ENCODE measurements at places on chromosomes 16 and 17.
A peak's percentile ranks its signal among the peaks of the same experiment; 100 is the strongest.

DNA sequence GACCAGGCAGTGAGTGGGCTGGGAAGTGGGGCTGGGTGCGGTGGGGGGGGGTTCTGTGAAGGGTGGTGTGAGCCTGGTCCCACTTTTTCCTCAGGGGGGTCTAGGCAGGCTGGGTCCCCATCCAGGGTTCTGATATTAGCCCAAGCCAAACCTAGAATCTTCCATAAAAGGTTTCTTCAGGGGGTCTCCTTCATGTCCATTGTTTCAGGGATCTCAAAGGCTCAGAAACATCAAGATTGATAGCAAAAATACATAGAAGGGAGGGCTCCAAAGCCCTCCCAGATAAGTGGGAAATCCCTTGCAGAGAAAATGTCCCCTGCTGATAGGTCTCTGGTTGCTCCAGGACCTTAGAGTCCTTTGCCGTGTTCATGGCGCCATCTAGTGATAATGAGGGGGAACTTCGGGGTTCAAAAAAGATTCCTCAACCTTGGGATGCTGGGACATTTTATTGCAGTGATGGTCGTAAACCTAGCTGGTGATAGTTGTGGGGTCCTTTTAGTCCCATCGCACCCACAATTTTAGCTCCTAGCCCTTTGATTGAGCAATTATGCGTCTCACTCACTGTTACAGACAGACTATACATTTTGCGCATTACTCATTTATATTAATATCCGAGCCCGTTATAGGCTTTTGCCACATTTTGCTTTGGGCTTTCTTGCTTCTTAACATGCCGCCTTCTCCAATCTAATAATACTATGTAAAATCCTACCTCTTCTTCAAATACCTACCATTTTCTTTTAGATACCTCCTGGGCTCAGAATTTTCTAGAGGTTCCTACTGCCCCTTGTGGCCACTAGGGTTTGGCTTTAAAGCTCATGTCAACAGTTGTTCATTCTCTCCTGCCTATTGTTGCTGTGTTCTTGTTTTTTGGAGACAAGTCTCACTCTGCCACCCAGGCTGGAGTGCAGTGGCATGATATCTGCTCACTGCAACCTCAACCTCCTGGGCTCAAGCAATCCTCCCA lies 35.1 kb downstream of the IGF2BP1 start:
- DNase-seq = no peak

DNA sequence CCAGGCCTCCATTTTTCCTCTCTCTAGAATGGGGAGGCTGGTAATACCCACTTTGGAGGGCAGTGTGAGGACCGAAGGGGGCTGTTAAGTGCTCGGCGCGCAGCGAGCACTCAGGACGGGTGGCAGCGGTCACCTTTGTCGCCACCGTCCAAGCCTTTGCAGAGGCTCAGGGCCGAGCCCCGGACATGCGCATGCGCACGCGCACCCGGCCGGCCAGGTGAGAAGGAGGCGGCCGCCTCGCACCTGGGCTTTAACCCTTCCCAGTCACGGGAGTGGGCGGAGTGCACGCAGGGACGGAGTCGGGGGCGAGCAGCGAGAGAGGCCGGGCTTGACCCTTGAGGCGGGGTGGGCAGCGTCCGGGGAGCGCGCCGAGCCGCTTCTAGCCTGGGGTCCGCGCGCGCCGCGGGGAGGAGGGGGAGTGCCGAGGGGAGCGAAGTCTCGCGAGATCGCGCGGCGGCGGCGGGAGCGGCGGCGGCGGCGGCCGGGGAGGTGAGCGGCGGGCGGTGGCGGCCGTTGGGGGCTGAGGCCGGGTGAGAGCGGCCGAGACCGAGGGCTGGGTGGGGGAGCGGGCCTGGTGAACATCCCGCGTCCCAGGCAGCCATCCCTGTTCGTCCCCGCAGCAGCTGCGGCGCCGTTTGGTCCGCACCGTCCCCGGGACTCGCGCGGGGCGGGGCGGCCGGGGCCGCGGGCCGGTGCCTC lies at the start of gene MRTFB:
Gene MRTFB, plus strand, starts transcription at position 443 of the 699 bp plus-strand sequence. CDS start 69,288 bp downstream, outside the sequence.
- peak; percentile 62 for DNase-seq

GRCh38 chr16:79296491-79296890 lies 304.0 kb downstream of the MAF start:
- no peak for DNase-seq

GRCh38 chr16:50812046-50812445 lies 70.2 kb downstream of the CYLD start:
- DNase-seq = no peak

DNA sequence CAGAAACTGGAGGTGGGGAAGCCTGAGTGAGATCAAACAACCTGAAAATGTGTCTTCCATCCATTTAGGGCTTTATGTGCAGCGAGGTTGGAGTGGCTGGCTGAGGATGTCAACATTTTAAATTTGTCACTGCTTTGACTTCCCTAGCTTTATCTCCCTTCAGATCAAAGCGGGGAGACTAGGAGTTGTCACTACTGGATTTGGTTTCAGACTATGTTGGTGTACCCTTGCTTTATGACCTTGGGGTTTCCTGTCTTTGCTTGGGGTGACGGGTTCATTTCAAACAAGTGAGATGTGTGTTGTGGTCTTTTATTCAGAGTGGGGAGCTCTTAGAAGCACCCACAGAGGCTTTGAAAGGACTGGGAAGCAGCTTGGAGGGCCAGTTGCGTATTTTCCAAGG lies 25.6 kb downstream of the MSI2 start:
- no peak for DNase-seq

All from stimulated activated CD8-positive, alpha-beta memory T cell treated with anti-CD3 and anti-CD28 coated beads, Interleukin-15, amount 100 ng/mL, for 48 hours (primary cell).